ENCODE measurements at places on chromosomes 6 and 20. TPM values are rescaled to one million over a fixed set of nuclear protein-coding genes. Genes with fewer than 3 reads are reported as not detected.

Gene VGLL2
- 1.8 TPM for polyA plus RNA-seq

Gene FILIP1
- polyA plus RNA-seq: 39.1 TPM

Gene LZTS3
- polyA plus RNA-seq: 16.8 TPM

Gene DZANK1
- polyA plus RNA-seq: 0.79 TPM

Gene HEY2
- 3.1 TPM for polyA plus RNA-seq

Gene GID8
- 8.9 TPM for polyA plus RNA-seq

Gene TCP11
- 0.07 TPM for polyA plus RNA-seq

Gene PHACTR3
- polyA plus RNA-seq: 14.5 TPM

Gene CGA
- polyA plus RNA-seq: 0.41 TPM

Gene ADIG
- polyA plus RNA-seq: not detected

Gene BTBD3
- 8.7 TPM for polyA plus RNA-seq

Gene GPLD1
- 0.52 TPM for polyA plus RNA-seq
